ENCODE measurements at places on chromosomes 1 and 21.

GRCh38 chr1:68101829-68102228 is 51.4 kb upstream of the DIRAS3 start:
- DNase-seq: no peak

DNA sequence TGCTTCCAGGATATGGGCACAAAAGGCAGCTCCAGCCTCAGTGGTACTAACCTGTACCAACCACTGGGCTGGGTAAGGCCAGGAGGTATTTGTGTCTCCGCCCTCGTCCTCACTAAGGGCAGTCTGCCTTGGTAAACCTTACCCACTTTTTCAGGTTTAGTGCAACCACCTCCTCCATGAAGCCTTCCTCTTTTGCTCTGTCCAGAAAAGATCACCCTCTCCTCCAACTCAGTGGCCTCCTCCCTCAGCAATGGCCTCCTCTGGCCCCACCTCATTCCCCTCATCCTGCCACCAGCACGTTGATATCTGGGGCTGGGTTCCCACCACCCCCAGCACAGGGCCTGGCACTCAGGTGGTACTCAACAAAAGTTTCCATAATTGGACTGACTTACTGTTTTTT is 161.5 kb downstream of the GRIK3 start:
- no peak for DNase-seq

- DNase-seq: no peak
These were observed 25.9 kb upstream of the TOR3A start for GRCh38 chr1:179055937-179056336.

DNA sequence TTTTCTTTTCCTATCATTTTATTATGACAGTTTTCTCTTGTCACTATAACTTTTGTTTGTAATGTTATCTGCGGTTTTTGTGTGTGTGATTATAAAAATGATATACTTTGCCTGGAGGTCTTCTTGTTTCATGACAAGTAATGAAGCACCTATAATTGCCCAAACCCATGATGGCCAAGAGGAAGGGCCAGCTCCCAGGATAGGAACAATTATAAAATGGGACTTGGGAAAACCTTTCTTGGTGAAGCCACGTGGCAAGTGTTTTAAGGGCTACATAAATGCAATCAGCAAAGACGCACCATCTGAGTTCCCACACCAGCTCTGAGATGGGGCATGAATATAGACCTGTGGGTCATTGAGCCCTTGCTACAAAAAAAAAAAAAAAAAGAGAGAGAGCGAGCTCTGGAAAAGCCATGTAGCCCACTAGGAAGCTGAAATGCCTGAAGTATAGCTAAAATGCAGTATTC is 462.6 kb upstream of the RUNX1 start:
- DNase-seq: no peak

- no peak for DNase-seq
These were observed 47.5 kb downstream of the CBS start for GRCh38 chr21:43027846-43028731.

DNA sequence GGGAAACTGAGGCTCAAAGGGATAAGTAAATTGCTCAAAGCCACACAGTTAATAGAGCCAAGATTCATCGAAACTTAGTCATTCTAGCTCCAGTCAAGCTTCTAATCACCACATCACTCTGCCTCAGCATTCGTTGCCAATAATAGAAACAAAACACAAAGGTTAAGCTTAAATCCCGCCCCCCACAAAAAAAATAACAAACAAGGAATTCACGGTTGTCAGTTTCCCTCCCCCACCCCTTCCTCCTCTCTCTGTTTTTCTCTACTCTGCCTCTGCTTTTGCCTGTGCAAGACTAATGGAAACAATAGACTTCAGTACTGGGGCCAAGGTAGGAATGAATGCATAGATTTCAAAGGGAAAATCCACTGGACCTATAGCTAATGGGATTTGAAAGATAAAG is 70.7 kb upstream of the ZNF644 start:
- DNase-seq: no peak

DNA sequence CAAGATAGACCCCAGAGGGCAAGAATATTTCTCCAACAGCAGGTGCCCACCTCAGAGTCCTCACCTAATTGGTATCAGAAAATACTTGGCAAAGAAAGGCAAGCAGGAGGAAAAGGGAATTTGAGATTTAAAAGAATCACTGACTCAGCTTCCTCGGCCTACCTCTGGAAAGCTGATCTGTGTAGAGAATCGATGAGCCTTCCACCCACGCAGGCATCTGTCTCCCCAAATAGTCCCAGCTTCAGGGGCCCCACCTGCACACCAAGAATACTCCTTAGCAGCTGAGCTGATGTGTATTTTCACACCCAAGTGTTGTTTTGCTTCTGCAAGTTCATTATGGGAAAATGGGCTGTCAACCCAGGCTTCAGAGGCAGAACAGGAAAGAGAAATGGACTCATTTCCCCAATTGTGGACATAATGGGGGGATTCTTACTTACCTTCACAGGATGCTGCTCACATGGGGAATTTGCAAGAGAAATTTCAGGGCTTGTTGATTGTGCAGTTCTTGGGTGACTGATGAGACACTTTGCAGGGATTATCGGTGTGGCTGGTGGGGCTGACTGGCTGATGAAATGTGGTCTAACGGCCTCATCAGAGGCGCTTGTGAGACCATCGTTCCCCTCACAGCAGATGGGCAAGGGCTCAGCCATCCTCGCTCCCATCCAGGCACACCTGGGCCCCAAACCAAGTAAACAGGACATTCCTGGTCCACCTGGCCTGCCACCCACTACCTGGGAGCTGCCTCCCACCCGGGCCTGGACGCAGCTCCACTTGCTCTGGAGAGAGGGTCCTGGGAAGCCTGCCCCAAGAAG is 436.3 kb downstream of the PTPRU start:
- DNase-seq: no peak

DNA sequence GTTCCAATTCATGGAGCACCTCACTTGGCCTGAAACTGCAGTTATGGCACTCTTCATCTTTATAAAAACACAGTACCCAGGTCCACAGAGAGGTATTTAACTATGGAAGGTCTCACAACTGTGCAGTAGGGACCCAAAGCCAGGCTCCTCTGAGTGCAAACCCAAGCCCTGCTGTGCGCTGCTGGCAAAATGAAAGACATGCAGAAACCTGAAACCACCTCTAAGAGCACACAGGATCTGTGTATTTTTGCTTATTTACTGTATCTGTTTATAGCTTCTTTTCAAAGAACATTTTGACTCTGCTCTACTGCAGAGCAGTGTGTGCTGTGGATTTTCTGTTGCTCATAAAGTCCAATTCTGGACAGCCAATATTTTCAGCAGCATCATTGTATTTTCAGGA is 166.6 kb downstream of the DSCAM start:
- no peak for DNase-seq

GRCh38 chr21:34105947-34106541 is 32.7 kb downstream of the MRPS6 start:
- no peak for DNase-seq

- DNase-seq: no peak
These were observed 71.6 kb downstream of the RERE start for GRCh38 chr1:8745749-8746390.

DNA sequence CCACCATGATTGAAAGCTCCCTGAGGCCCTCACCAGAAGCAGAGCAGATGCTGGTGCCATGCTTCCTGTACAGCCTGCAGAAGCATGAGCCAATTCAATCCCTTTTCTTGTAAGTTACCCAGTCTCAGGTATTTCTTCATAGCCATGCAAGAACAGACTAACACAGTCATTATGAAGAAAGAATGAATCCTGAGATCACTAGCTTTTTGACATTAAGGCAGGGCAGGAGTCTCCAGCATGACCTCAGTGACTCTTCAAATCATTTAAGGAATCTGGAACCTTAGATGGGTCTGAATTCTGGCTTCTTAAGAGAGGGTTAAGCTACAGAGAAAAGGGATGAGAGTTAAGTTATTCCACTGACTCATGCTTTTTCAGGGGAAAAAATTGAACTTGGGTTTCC is 79.0 kb downstream of the PTPN14 start:
- DNase-seq: no peak

DNA sequence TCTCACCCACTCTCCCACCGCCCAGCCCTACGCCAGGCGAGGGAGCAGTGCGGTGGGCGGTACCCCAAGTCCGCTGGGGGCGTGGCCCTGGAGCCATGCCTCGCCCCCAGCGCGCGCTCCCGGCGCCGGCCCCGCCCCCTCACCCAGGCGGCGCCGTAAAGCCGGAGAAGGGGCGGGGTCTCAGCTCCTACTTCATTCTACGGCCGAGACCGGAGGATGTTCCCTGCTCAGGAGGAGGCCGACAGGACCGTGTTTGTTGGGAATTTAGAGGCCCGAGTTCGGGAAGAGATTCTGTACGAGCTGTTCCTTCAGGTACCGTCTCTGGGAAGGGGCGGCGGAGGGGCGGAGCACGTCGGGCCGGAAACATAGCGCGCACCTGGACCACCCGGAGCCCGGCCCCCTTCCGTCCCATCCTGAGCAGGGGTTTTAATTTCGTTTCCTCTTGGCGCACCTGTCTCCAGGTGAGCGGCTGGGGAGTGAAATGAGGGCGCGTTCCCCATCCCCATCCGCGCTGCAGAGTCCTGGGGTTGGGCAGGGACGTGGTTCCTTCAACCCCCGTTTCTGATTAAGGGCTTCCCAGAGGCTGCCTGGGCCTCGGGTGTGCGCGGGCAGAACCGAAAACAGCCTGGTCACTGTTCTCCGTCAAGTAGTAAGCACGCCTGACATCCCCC is at the start of gene RBM11:
RBM11 (plus strand) TSS at position 187 of the 671 bp plus-strand sequence; CDS start at position 217, 30 bp downstream.
- no peak for DNase-seq

- no peak for DNase-seq
These were observed 20.3 kb downstream of the SUSD4 start for GRCh38 chr1:223343692-223344091.

GRCh38 chr1:156310962-156311361 is 11.9 kb upstream of the VHLL start:
- no peak for DNase-seq

DNA sequence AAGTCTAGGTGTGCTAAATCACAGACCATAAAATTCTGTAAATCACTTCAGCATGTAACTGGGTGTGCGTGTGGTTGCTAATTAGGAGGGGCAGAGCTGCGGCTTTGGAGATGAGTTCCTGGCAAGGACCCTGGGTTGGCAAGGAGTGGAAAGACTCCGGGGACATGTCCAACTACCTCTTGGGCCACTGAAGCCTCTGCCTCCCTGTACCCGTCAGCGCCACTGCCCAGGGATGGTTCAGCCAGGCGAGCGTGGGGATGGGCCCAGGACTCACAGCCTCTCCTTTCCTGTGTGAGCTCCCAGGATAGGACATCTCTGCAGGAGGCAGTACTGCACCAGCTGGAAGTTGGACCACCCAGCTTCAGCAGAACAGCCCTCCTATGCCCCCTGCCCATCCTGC is 386.4 kb upstream of the VAMP3 start:
- no peak for DNase-seq
